NCI-H1092 (cell line): ENCODE measurements at places on chromosomes 1 and 21.

- DNase-seq = no peak
These were observed 28.0 kb downstream of the TAF5L start for GRCh38 chr1:229597877-229598276.

- DNase-seq = no peak
These were observed 26.3 kb downstream of the ZMYM4 start for GRCh38 chr1:35294809-35295208.

DNA sequence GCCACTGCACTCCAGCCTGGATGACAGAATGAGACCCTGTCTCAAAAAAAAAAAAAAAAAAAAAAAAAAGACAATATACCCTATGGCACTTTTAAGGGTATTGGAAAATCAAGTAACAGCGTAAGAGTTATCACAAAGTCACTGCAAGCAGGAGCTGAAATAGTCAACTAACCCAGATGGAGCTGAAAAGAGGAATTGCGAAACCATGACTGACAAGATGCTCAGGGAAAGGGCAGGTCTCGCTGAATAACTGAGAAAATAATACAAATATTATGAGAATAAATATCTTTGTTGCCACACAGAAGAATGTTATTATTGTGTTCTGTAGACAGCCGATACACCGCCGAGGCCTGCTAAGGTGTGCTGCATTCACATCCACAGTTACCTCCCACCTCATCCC is 17.8 kb downstream of the HLCS start:
- DNase-seq = no peak

DNA sequence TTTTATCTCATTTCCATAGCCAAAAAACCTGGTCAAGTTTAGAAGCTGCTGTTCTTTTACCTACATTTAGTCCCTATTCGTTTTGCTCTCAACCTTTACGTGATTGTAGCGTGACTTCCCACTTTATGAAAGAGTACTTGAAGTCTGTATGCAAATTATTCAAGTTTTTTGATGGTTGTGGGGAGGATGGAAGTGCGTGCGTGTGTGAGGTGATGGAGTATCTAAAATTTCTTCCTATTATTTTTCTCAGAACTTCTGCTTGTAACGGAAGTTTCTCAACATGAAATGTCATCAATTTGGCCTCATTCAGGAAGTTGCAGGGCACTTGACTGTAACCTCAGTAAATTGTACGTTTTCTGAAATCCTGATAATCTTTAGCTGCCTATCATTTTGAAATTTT is 64.0 kb downstream of the SAMSN1 start:
- DNase-seq = no peak

GRCh38 chr1:193479187-193479586 is 292.8 kb upstream of the B3GALT2 start:
- no peak for DNase-seq

DNA sequence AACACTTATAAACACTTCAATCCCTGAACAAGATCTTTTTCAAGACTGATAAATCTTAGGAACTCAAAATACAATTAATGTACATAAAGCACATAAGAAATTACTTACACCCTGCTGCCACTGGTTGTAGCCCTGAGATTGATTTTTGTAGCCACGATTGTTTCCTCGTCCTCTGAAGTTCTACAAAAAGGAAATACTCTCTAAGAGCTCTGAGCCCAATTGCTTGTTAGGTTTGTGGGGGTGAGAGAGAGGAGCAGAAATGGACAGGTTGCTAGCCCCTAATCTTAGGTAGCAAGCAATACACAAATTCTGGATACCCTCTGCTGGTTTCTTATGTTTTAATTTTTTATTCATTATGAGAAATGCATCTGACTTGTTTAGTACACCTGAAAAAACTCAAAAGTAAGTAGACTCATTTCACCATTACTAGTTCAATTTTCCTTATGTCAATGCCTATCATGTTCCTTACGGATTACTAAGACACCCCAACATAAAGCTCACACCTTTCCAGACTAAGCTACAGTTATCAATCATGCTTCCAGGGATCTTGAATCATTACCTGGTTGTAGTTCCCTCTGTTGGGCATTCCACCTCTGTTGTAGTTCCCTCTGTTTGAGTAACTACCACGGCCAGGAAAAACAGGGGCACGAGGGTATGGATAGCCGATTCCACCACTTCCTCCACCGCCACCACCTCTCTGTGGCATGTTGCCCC is 9.3 kb downstream of the HNRNPU start:
- no peak for DNase-seq

GRCh38 chr1:11708554-11709350 is 17.2 kb downstream of the DRAXIN start:
- DNase-seq = no peak

DNA sequence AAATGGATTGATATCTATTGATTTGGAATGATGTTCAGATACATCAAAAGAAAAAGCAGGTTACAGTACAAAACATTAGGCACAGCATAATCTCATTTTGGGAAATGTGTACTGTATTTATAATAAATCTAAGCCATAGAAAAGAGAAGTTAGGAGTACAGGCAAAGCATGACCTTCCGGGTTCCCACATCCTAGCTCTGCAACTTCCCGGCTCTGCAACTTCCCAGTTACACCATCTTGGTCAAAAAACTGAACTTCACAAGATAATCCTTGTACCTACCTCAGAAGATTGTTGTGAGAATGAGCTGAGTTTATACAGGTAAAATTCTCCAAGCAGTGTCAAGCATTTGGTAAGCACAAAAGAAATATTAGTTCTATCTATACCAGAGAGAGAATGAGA is 21.7 kb upstream of the SLC44A3 start:
- no peak for DNase-seq

DNA sequence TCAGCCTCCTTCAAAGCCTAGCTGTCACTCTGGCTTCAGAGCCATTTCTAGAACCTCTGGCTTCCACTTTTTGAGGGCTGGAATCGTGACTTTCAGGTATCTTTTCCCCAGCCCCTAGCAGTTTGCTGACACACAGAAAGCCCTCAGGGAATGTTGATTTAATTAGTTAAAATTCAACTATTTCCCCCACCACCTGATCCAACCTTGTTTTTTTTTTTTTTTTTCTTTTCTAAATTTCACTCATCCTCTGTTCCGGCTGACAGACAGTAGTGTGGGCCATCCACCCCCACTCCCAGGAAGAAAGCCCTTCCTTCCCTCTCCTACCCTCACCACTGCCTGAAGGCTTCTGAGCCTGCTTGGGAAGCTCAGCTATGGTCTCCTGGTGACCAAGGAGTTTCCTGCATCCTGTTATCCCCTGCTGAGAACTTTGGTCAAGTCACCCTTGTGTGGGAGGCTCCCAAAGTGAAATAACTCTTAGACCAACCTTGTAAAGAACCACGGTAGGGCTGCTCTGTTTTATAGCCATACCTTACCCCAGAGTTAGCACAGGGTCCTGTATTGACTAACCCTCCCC is 29.4 kb downstream of the KCNJ6 start:
- DNase-seq = no peak

- DNase-seq = peak; percentile 47
These were observed 69.4 kb downstream of the SLC30A10 start for GRCh38 chr1:219858980-219859379.

- no peak for DNase-seq
These were observed 107.7 kb downstream of the ADSS2 start for GRCh38 chr1:244344001-244344400.

- DNase-seq = no peak
These were observed 23.4 kb downstream of the RHBG start for GRCh38 chr1:156392452-156392853.

DNA sequence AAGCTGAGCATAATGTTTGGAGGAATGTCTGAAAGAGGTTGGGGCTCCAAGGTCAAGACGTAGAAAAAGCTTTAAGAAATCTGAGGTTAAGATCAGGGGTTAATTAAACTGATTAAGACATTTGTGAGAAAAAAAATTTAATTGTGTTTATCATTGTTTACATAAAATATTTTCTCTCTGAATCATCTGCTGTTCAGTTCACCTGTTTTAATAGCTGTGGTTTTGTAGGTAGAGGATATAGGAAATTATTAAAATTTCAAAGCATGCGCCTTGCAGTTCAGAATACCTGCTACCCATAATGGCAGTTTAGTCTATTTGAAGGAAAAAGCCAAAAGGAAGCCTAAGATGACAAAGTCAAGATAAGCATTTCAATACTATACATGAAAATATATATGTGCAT is 153.2 kb downstream of the SPATA46 start:
- DNase-seq = no peak

- DNase-seq = no peak
These were observed 7.3 kb upstream of the DEDD start for GRCh38 chr1:161139766-161140165.

- DNase-seq = no peak
These were observed 82.8 kb downstream of the PLPPR5 start for GRCh38 chr1:98921817-98922216.

GRCh38 chr1:83546874-83547273 is 452.1 kb downstream of the TTLL7 start:
- no peak for DNase-seq

GRCh38 chr1:234940841-234941240 is 187.8 kb downstream of the TOMM20 start:
- no peak for DNase-seq

DNA sequence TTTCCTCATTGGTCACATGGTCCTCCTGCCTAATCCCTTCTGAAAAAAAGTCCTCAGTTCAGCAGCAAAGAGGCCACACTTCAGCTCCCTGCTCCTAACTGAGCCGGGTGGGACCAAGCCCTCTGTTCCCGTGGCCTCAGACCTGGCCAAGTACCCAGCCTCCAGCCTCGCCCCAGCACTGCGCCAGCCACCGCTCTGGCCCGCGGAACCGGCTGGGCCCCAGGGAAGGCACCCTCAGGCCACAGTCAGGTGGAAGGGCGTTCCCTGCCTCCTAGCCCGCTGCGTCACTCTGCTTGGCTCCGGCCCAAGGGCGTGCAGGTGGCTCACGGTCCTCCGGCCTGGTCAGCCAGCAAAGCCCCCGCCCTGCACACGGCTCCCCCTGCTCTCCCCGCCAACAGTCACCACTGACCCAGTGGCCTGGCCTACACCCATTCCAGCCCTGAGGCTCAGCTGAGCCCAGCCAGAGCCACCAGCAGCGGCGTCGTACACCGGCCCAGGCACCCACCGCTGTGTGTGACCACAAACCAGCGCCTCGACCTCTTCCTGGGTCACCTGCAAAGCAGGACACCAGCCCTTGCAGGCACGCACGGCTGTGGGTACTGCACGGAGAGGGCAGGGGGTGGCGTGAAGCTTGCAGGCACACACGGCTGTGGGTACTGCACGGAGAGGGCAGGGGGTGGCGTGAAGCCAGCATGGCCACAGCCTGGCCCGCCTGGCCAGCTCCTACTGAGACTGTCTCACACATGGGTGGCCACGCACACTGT is 19.4 kb downstream of the NADK start:
- DNase-seq = no peak

DNA sequence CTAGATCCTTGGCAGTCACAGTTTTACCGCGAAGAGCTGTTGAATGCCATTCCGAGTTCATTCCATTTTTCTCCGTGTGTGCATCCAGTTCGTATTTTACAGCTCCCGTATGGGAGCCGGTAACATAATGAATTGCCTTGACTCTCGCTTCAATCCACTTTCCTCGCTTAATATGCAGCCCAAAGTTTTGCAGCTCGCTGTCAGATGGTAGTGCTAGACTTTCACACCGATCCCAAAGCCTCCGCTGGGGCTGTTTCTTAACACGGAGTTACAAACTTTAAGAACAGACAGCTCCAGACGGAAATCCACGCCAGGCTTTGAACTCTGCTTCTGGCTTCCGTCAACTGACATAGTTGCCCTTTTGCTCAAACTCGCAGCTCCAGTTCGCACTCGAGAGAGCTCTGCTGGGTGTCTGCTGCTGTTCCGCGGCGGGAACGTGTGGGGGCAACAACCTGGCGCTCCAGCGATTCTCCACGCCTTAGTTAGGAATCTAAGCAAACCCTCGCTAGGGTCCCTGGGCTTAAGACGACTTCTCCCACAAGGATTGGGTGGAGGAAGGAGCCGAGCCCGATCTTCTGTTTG is 3.5 kb upstream of the ARID1A start:
- DNase-seq = peak; percentile 92

DNA sequence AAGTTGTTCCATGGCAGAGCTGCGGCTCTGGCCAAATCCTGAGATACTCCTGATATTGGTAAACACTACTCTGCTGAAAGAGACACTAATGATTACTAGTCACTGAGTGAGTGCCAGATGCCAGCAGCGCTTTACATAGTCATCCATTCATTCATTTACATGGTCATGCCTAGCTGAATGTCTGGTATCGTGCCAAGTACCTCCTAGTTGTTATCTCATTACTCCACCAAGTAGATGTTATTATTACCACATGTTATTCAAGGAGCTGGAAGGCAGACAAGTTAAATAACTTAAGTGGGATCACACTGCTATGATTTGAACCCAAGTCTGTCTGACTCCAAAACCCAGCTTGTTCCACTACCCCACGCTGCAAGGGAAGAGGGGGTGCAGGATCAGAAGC is 4.7 kb downstream of the OLFML2B start:
- peak; percentile 76 for DNase-seq

DNA sequence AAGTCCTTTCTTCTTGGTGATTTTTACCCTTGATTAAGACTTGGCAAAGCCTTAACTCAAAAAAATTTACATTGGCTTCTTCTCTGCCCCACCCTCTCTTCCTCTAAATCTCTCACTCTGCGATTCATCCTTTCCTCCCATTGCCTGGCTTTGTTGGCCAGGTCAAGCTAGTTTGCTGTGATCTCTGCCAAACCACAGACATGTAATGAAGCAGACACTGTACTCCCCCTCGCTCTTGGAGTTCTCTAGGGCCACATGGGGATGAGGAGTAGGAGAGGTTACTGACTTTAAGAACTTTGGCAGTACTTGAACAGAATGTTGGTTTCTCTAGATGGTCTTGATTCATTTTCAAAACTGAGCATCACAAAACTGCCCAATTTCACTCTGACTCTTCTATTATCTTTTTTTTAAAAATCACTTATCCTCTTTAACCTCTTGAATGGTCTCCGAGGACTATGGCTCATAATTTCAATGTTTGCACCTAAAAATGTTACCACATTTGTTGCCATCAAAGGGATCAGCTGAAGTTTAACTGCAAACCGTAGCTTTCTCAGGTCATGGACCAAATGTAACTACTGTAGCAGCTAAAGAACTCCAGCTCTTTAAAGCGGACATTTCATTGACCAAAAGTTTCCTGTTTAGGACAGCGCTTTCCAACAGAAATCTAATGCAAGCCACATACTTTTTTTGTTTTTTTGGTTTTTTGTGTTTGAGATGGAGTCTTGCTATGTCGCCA is 62.7 kb upstream of the IPO9 start:
- DNase-seq = no peak

GRCh38 chr21:41360072-41360821 is 1.6 kb upstream of the MX2 start:
- peak; percentile 20 for DNase-seq

DNA sequence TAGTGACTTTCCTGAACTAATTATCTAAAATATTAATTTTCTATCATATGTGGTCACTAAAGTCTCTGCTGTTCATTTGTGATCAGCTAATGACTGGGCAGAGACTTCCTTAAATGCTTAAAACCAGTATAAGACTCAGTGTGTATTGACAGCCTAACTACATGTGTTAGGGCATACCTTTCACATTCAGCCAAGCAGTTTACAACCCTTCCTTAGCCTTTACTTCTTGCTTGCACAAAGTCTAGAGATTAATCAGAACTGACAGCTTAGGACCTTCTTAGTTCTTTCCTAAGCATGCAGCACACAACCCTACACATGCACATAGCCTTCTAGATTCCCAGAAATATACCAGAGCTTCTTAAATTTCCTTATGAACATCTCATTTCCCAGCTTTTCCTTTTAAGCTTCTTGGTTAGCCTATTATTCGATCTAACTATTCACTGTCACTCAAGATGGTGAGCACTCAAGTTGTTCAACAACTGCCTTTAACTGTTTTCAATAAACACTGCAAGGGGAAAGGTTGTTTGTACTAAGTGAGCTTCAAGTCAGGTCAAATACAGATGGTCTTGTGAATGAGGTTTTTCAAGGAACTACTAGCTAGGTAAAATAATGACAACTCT is 13.4 kb downstream of the EYA3 start:
- no peak for DNase-seq
